ENCODE measurements at places on chromosomes 3 and 15. TPM values are rescaled to one million over a fixed set of nuclear protein-coding genes. Genes with fewer than 3 reads are reported as not detected.

DNA sequence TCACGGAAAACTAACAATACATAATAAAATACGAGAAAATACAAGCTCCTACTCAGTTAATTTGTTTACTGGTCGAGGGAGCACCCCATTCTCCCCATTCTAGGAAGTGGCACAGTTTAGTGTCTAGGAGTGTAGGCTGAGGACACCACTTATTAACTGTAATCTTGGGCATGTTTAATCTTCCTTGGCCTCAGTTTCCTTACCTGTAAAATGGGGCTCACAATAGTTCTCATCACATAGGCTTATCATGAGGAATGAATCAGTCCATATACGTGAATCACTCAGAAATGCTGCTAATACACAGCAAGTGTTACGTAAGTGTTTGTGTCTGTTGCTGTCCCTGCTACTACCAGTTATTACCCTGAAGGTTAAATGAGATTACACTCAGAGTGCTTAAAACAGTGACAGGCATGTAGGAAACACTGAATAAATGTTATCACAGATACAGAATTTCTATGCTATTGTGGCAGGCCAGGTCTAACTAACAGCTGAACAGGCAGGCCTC, 210.2 kb downstream of the OSBPL10 start:
- peaks cover 15% of the 10 kb centered on the region for H3K4me1 ChIP-seq
- no peaks in the 10 kb centered on the region for H3K27me3 ChIP-seq
- no peak overlapping the region for H3K4me3 ChIP-seq

Gene PLAAT1
- total RNA-seq: not detected

DNA sequence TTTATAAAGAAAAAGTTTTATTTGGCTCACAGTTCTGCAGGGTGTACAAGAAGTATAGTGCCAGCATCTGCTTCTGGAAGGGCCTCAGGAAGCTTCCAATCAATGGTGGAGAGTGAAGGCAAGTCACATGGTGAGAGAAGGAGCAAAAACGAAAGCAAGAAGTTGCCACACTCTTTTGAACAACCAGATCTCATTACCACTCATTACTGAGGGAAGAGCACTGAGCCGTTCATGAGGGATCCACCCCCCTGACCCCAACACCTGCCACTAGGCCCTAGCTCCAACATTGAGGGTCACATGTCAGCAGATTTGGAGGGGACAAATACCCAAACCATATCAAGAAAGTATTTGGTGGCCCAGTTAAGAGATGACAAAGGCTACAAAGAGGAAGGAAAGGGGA, 239.3 kb upstream of the UBE2E1 start:
- no peak overlapping the region for H3K27ac ChIP-seq
- no peak overlapping the region for H3K4me3 ChIP-seq
- DNase-seq: no peak
- H3K36me3 ChIP-seq: peaks cover 4% of the 10 kb centered on the region
- H3K4me1 ChIP-seq: peaks cover 25% of the 10 kb centered on the region
- peaks cover 3% of the 10 kb centered on the region for H3K27me3 ChIP-seq

Gene CAND2
- 4.8 TPM for total RNA-seq

- DNase-seq: no peak
- H3K4me3 ChIP-seq: no peak overlapping the region
- no peak overlapping the region for H3K27ac ChIP-seq
- H3K4me1 ChIP-seq: no peaks in the 10 kb centered on the region
- H3K27me3 ChIP-seq: peaks cover 4% of the 10 kb centered on the region
Observed at GRCh38 chr3:52227766-52228165, 2.3 kb upstream of the TLR9 start.

DNA sequence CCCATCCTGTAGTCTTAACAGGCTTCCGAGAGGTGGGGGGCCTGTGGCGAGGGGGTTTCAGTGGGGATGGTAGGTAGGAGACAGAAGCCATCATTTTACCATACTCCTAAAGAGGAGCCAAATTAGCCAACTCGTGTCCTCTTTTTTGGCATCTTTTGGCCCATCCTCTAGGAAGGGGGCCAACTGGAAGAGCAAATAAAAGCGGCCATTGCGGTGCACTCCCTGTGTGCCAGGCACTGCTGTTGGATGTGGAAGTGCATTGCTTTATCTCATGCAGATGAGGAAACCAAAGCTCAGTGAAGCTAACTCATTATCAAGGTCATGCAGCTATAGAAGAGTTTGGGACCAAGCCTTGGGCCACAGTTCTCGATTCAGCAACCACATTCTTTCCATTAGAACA, 6.1 kb downstream of the SEMA4B start:
- no peak for DNase-seq
- H3K36me3 ChIP-seq: no peaks in the 10 kb centered on the region
- peaks cover 16% of the 10 kb centered on the region for H3K4me1 ChIP-seq
- no peak overlapping the region for H3K27ac ChIP-seq
- H3K27me3 ChIP-seq: peaks cover 4% of the 10 kb centered on the region

Gene COMMD2
- 32.1 TPM for total RNA-seq

Gene ZNF35
- total RNA-seq: 9.9 TPM

DNA sequence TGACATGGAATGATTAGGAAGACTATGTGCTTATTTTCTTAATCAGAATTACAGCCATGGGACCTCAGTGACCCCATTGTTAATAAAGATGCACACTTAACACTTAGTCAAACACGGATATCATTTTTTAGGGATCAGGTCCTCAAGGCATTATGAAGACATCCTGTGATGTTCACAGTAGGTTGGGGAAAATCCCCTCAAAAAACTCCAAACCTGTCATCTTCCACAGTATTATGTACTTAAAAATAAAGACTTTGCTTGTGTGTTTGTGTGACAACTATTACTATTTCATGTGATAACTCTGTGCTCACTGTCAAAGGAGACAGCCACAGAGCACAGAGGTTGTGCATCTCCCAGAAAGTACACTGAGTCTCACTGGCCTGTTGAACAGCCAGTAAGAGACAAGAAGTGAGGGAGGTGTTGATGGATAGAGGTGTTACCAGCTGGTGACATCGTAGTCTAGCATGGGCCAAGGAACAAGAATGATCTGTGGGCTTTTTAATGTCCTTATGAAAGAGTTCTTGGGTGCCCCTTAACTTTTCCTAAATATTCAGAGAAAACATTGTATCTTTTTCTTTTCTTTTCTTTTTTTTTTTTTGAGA, 18.0 kb downstream of the CHST2 start:
- no peak for DNase-seq
- no peaks in the 10 kb centered on the region for H3K27me3 ChIP-seq
- H3K4me3 ChIP-seq: no peak overlapping the region

GRCh38 chr3:132556508-132557159, 40.4 kb upstream of the ACKR4 start:
- H3K27me3 ChIP-seq: no peaks in the 10 kb centered on the region
- H3K4me1 ChIP-seq: peaks cover 6% of the 10 kb centered on the region
- no peak for DNase-seq
- no peak overlapping the region for H3K4me3 ChIP-seq

GRCh38 chr3:190048932-190049441, 71.7 kb downstream of the P3H2 start:
- peaks cover 2% of the 10 kb centered on the region for H3K27me3 ChIP-seq
- peak overlapping the region; percentile 84 for H3K4me3 ChIP-seq
- H3K36me3 ChIP-seq: no peaks in the 10 kb centered on the region
- H3K27ac ChIP-seq: peak overlapping the region; percentile 75
- H3K4me1 ChIP-seq: peaks cover 59% of the 10 kb centered on the region
- DNase-seq: peak; percentile 73

Gene PLSCR2
- not detected for total RNA-seq

Gene GRAMD1C
- total RNA-seq: 5.8 TPM

- H3K4me1 ChIP-seq: peaks cover 6% of the 10 kb centered on the region
- H3K4me3 ChIP-seq: no peak overlapping the region
- DNase-seq: no peak
- no peak overlapping the region for H3K27ac ChIP-seq
- no peaks in the 10 kb centered on the region for H3K36me3 ChIP-seq
Observed at GRCh38 chr3:155512867-155513261, 219.4 kb upstream of the STRIT1 start.

DNA sequence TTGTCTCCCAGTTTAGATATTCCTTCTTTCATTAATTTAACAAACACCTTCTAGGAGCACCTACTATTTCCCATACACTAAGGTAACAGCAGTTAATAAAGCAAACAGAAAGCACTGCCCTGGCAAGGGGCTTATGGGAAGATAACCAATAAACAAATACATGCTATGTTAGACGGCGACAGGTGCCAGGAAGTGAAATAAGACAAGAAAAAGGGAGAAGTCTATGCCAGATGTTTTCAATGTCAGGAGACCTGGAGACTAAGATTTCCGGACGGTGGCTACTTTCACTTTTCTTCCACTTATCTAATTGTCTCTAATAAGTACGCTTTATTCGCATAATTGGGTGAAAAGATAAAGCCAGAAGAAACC, 32.5 kb upstream of the ZNF445 start:
- H3K36me3 ChIP-seq: peaks cover 25% of the 10 kb centered on the region
- H3K4me1 ChIP-seq: peaks cover 18% of the 10 kb centered on the region
- peaks cover 2% of the 10 kb centered on the region for H3K27me3 ChIP-seq
- DNase-seq: no peak
- peak overlapping the region; percentile 92 for H3K4me3 ChIP-seq

DNA sequence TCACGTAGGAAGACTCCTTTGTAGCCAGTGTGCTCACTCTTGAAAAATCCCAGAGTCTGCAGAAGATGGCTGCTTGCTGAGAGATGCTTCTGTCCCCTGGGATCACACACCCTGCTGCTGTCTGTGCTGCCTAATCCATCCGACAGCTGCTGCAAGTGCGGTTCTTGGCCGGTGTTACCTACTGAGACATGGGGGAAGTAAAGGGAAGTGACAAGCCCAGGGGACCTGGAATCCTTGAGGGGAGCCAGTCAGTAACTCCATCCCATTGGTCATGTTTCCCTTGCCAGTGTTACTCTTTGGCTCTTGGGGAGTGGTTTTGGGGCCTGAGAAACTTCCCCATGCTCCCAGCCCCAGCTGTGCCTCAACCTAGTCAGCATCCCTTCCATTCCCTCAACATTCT, 8.3 kb upstream of the CPNE9 start:
- peaks cover 13% of the 10 kb centered on the region for H3K4me1 ChIP-seq
- no peak overlapping the region for H3K4me3 ChIP-seq
- peaks cover 2% of the 10 kb centered on the region for H3K27me3 ChIP-seq
- no peak for DNase-seq
- H3K27ac ChIP-seq: no peak overlapping the region

DNA sequence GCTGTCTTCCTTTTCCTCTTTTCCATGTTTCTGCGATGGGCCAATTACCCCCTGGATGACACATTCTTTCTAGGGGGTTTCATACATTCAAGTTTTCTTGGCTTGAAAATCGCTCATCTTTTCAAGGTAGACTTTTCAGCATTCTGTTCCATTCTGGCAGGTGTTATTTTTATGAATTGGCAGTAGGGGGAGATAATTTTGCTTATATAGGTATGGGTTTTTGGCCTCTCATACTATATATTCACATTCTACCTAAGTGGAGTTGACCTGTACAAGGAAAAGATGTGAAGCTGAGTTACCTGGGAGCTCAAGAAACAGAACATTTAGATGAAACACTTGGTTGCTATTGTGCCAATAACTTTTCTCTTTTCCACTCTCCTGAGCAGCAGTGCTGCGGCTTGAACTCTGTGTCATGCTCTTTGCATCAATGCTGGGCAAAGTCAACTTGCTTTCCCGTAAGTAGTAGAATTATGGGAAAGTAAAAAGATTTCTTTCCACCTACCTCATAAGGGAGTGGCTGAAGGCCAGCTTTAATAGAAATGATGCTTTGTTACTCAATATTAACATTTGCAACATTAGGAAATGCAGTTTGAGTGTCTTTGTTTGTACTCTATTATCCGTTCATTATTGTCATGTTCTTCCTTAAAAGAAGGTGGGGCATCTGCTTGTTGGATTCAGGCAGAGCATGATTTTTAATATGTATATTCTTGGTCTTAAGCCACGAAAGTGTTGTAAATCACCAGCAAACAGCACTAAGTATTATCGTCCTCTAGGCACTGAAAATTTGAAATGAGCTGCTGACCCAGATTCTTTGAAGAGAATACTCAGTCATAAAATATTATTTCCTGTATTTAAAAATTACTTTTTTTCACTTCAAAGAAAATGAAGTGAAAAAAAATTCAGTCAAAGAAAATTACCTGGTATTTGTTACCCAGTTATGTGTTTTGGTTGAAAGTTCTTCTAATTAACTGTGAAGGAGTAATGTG, 27.7 kb upstream of the MFSD1 start:
- H3K4me3 ChIP-seq: no peak overlapping the region
- H3K27ac ChIP-seq: no peak overlapping the region
- DNase-seq: no peak
- H3K27me3 ChIP-seq: no peaks in the 10 kb centered on the region

Gene TRPM1
- total RNA-seq: not detected

GRCh38 chr15:64466408-64467141, 6.2 kb downstream of the ZNF609 start:
- H3K4me1 ChIP-seq: peaks cover 44% of the 10 kb centered on the region
- 0 out of 2 replicates have a peak overlapping the region, but pooled peaks have one; percentile 20 for H3K27ac ChIP-seq
- DNase-seq: no peak
- H3K4me3 ChIP-seq: no peak overlapping the region

GRCh38 chr3:1734494-1735122, 364.1 kb upstream of the CNTN4 start:
- H3K27me3 ChIP-seq: peaks cover 1% of the 10 kb centered on the region
- no peak for DNase-seq
- H3K36me3 ChIP-seq: no peaks in the 10 kb centered on the region

Gene CCDC39
- not detected for total RNA-seq

Gene KBTBD13
- total RNA-seq: not detected

DNA sequence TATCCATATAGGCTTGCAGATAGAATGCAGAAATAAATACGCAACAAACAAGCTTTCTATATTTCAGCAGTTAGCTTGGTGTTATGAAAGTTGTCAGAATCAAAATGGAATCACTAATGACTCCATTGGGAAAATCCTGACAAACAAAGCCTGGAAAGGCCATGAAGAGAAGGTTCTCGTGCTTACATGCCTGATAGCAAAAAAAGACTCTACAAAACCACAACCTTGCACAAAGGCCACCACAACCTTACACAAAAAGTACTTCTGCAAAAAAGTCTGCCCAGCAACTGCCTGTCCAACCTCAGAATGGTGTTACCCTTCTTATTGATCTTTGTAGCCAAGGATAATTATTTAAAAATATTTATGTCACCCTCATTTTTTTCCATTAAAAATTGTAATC, 14.4 kb upstream of the PLSCR1 start:
- no peaks in the 10 kb centered on the region for H3K4me1 ChIP-seq
- DNase-seq: no peak
- no peaks in the 10 kb centered on the region for H3K36me3 ChIP-seq
- no peak overlapping the region for H3K4me3 ChIP-seq
- peaks cover 6% of the 10 kb centered on the region for H3K27me3 ChIP-seq

GRCh38 chr15:90812958-90813265, 55.5 kb upstream of the FURIN start:
- no peaks in the 10 kb centered on the region for H3K36me3 ChIP-seq
- no peak for DNase-seq
- H3K27ac ChIP-seq: no peak overlapping the region
- no peak overlapping the region for H3K4me3 ChIP-seq

GRCh38 chr15:98745179-98745578, 96.8 kb downstream of the IGF1R start:
- no peak for DNase-seq
- H3K27ac ChIP-seq: no peak overlapping the region
- no peak overlapping the region for H3K4me3 ChIP-seq
- peaks cover 3% of the 10 kb centered on the region for H3K27me3 ChIP-seq

GRCh38 chr3:34387826-34388564, 589.6 kb downstream of the PDCD6IP start:
- H3K27ac ChIP-seq: no peak overlapping the region
- no peak overlapping the region for H3K4me3 ChIP-seq
- DNase-seq: no peak
